ENCODE measurements at places on chromosomes 12 and 14.

DNA sequence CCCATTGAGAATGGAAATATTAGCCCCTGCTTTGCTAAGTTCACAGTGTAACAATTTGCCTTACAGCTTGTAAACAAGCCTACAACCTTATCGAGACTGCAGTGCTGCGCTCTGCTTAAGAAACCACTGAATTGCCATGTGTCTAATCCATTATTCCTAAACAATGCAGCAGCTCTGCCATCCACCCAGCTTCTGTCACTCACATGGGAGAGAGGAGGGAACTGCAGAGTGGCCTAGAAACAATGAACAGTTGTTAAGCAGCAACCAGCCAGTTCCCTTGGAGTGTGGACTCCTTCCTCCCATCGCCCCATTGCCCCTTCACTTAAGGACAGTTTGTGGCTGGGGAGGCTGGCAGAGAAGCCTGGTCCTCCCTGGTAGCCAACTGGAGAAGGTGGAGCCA lies 42.9 kb downstream of the TESPA1 start:
- no peak for DNase-seq

- DNase-seq, result no peak
These were observed 134.4 kb downstream of the BCAT1 start for GRCh38 chr12:24814379-24815113.

GRCh38 chr14:51780741-51781140 lies 79.7 kb upstream of the GNG2 start:
- DNase-seq, result no peak

- no peak for DNase-seq
These were observed 39.6 kb downstream of the IQSEC3 start for GRCh38 chr12:106118-106591.

DNA sequence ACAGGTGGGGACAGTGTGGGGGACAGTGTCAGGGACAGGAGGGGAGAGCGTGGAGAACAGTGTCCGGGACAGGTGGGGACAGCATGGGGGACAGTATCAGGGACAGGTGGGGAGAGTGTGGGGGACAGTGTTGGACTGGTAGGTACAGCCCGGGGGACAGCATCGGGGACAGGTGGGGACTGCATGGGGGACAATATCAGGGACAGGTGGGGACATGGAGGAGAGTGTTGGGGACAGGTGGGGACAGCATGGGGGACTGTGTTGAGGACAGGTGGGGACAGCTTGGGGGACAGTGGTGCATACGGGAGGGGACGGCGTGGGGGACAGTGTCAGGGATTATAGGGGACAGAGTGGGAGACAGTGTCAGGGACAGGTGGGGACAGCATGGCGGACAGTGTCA lies 212.3 kb downstream of the TMEM121 start:
- DNase-seq, result no peak

DNA sequence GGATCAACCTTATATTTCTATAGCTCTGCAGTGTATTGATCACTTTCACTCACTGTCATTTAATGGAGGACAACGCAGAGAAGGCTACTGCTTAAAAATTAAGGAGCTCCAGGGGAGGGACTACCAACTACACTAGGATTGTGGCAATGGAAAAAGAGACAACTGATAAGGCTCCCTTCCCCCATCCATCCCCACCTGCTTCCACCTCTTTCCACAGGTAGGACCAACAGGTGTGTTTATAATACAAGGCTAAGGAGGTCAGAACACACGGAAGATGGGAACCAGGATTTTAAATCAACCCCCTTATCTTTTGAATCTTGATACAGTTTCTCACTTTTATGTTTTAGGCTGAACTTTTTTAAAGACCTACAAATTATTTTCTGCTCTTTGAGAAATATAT lies 90.8 kb downstream of the STAB2 start:
- DNase-seq, result no peak

DNA sequence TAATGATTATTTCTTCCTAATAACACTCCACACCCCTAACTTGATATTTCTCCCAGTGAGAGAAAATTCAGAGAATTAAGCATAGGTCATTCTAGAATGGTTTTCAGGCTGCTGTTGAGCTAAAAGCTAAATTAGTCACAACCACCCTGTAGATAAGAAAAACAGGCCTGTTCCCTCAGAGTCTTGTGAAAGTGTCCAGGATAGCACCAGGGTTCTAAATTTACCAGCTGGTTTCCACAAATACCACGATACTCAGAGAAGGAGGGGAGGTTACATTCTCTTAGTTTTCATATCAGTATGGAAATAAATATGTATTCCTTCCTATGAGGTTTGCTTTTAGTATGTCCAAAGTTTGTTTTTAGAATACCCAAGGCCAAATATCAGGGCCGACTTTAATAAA lies 66.0 kb upstream of the YARS2 start:
- no peak for DNase-seq

DNA sequence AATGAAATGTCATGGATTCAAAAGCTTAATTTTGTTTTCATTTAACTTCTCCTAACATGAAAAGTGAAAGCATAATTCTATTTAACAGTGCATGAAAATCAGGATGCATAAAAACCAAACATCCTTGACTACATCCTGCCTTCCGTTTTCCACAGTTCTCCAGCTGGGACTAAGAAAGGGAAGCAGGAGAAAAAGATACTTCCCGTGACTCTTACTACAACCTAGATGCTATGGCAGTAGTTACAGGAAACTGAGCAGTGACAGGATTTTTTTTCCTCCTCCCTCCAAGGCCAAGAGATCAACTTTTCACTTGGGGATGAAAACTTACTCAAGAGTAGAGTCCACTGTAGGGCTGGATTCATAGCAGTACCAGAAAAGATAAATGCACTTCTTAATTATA lies 2.6 kb downstream of the EXOC5 start:
- DNase-seq, result no peak

GRCh38 chr12:68487721-68488309 lies 122.9 kb upstream of the RAP1B start:
- DNase-seq, result no peak

GRCh38 chr14:29446971-29447370 lies 480.7 kb downstream of the PRKD1 start:
- DNase-seq, result no peak

DNA sequence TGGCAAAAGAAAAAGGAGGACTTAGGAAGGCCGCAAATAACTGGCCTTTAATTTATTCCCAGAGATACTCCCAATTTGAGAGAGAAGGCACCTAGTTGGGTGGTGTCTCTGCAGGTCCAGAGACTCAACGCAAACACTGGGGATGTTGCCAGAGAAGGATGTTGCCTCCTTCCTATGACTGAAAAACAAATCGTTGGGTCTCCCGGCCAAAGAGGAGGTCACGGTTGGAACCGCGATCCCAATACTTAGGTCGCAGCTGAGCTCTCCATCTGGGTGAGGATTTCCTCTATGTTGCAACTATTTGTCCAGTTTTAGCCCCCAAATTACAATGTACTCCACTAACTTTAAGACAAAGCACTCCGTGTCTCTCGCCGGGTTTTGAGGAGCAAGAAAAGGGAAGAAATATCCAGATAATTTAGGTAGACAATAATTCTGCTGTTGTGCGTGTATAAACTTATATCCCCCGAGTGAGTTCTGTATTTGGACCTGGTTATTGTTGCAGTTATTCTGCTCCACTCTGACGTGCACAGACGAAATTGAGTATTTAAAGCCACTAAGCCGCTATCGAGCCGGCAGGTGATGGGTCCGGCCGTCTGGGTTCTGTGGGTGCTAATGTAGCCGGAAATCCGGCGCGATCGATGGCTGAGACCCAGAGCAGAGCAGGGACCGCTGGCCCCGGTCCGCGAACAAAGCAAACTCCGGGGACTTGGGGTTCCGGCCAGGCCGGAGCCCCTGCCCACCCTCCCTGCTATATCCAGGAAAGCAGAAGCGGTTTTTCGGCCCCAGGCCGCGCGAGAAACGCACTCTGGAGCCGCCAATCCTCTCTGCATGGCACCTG lies 5.7 kb downstream of the HOXC12 start:
- no peak for DNase-seq

- no peak for DNase-seq
These were observed 3.8 kb downstream of the CS start for GRCh38 chr12:56296295-56296694.

DNA sequence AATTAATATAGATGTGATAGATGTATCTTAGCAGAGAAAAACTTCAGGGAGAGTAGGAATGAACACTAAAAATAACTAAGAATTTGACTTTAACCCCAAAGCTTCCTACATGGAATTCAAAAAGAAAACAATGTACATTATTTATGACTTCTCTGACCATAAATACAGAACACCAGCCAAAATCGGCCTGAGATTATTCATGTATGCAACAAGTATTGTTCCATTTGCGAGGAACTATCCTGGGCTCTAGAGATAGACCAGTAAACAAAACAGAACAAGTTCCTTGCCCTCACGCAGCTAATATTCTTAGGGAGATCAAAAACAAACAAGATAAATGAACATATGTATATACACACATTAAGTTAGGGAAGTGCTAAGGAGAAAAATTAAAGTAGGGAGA lies 432.3 kb upstream of the SOX5 start:
- no peak for DNase-seq

DNA sequence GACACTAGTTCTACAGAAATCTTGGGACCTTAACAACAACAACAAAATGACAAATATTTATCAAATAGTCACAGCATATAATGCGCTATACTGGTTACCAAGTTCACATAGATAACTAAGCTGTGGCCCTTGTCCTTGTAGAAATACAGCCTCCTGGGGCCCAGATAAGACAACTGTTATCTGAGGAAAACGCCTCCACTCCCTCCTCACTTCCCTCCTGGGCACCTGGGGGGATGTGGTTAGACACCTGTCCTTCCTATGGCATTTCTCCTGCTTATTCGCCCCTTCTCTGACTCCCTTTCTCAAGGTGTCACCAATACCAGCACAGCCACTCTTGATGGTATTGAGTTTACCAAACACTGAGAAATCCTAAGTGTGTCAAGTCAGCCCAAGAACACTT lies 419.4 kb downstream of the RAD51B start:
- DNase-seq, result no peak

GRCh38 chr12:67661311-67662021 lies 12.9 kb downstream of the DYRK2 start:
- no peak for DNase-seq
